Glutamatergic neuron (in vitro differentiated cells): ENCODE measurements at places on chromosomes 12 and 14. TPM values are rescaled to one million over a fixed set of nuclear protein-coding genes. Genes with fewer than 3 reads are reported as not detected.

GRCh38 chr12:108905725-108906124 is 25.8 kb downstream of the DAO start:
- DNase-seq = no peak
- no peak overlapping the region for H3K27ac ChIP-seq
- H3K4me3 ChIP-seq = no peak overlapping the region
- H3K36me3 ChIP-seq = peaks cover 2% of the 10 kb centered on the region
- no peaks in the 10 kb centered on the region for H3K4me1 ChIP-seq

- peaks cover 1% of the 10 kb centered on the region for H3K4me1 ChIP-seq
- no peak for DNase-seq
- no peaks in the 10 kb centered on the region for H3K27me3 ChIP-seq
- no peaks in the 10 kb centered on the region for H3K36me3 ChIP-seq
- no peak overlapping the region for H3K27ac ChIP-seq
- H3K4me3 ChIP-seq = no peak overlapping the region
These were observed 11.3 kb upstream of the DACT1 start for GRCh38 chr14:58626431-58626831.

- H3K36me3 ChIP-seq = no peaks in the 10 kb centered on the region
- peaks cover 2% of the 10 kb centered on the region for H3K27me3 ChIP-seq
- H3K27ac ChIP-seq = no peak overlapping the region
- H3K4me1 ChIP-seq = peaks cover 18% of the 10 kb centered on the region
- no peak overlapping the region for H3K4me3 ChIP-seq
- no peak for DNase-seq
These were observed 95.6 kb upstream of the E2F7 start for GRCh38 chr12:77160931-77161330.

GRCh38 chr14:61355892-61356325 is 34.5 kb downstream of the PRKCH start:
- peaks cover 2% of the 10 kb centered on the region for H3K4me1 ChIP-seq
- no peak for DNase-seq
- H3K4me3 ChIP-seq = no peak overlapping the region

DNA sequence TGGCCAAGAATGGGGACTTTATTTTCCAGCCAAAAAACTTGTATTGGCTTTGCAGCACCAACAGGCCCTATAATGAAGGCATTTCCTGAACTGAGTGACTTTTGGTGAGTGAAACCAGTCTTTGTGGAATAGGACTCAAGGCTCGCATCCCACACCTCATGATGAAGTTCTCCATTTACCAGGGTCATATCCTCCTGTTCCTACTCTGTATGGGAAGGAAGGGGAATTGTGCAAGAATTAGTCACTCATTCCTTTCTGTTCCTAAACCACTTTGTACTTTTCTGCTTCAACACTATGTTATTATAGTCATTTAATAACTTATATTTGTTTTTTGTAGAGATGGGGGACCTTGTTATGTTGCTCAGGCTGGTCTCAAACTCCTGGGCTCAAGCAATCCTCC is 2.3 kb upstream of the SPATS2 start:
- H3K27me3 ChIP-seq = peaks cover 13% of the 10 kb centered on the region
- peaks cover 9% of the 10 kb centered on the region for H3K4me1 ChIP-seq

GRCh38 chr14:77511486-77512162 is 13.0 kb upstream of the ISM2 start:
- no peak overlapping the region for H3K27ac ChIP-seq
- H3K27me3 ChIP-seq = no peaks in the 10 kb centered on the region
- H3K4me1 ChIP-seq = no peaks in the 10 kb centered on the region
- no peaks in the 10 kb centered on the region for H3K36me3 ChIP-seq
- DNase-seq = no peak

GRCh38 chr12:5771756-5772155 is 173.3 kb downstream of the ANO2 start:
- H3K4me1 ChIP-seq = no peaks in the 10 kb centered on the region
- H3K4me3 ChIP-seq = no peak overlapping the region

DNA sequence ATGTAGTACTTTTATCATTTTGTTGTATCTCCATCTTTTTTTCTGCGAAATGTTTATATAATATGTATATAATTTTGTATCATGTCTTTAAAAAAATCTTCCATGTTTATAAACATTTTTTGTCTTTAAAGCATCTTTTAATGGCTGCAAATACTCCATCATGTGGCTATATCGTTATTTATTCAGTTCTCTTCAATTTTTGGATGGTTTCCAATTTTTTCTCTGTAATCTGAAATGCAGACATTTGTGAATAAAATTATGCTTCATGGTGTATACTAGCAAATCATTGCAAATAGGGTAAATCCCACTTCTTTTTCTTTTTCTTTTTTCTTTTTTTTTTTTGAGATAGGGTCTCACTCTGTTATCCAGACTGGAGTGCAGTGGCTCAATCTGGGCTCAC is 54.0 kb downstream of the CPSF2 start:
- H3K27me3 ChIP-seq = peaks cover 3% of the 10 kb centered on the region
- no peak for DNase-seq
- no peaks in the 10 kb centered on the region for H3K36me3 ChIP-seq
- H3K4me3 ChIP-seq = no peak overlapping the region
- no peaks in the 10 kb centered on the region for H3K4me1 ChIP-seq

GRCh38 chr12:49803693-49804450 is 24.3 kb downstream of the NCKAP5L start:
- H3K27ac ChIP-seq = no peak overlapping the region
- peaks cover 9% of the 10 kb centered on the region for H3K27me3 ChIP-seq
- H3K4me1 ChIP-seq = peaks cover 32% of the 10 kb centered on the region
- peaks cover 3% of the 10 kb centered on the region for H3K36me3 ChIP-seq
- DNase-seq = no peak
- H3K4me3 ChIP-seq = no peak overlapping the region

GRCh38 chr12:121404734-121405133 is 4.8 kb downstream of the RNF34 start:
- peaks cover under 1% of the 10 kb centered on the region for H3K27me3 ChIP-seq
- H3K4me1 ChIP-seq = peaks cover 10% of the 10 kb centered on the region
- H3K27ac ChIP-seq = no peak overlapping the region
- DNase-seq = no peak
- H3K4me3 ChIP-seq = no peak overlapping the region
- H3K36me3 ChIP-seq = no peaks in the 10 kb centered on the region

- H3K4me3 ChIP-seq = no peak overlapping the region
- DNase-seq = no peak
- H3K27ac ChIP-seq = no peak overlapping the region
- H3K4me1 ChIP-seq = no peaks in the 10 kb centered on the region
- H3K36me3 ChIP-seq = peaks cover 13% of the 10 kb centered on the region
These were observed 1472.5 kb upstream of the SEL1L start for GRCh38 chr14:83006121-83006670.

IFNG gene
- total RNA-seq = not detected

POTEM gene
- total RNA-seq = not detected

TPH2 gene
- 0.34 TPM for total RNA-seq

GARIN6 gene
- total RNA-seq = not detected

AP5M1 gene
- total RNA-seq = 91.3 TPM

STAC3 gene
- total RNA-seq = 12.1 TPM

MYF5 gene
- total RNA-seq = not detected

EGLN3 gene
- 1.9 TPM for total RNA-seq

CEBPE gene
- not detected for total RNA-seq
